ENCODE measurements at places on chromosomes 6 and 20.

DNA sequence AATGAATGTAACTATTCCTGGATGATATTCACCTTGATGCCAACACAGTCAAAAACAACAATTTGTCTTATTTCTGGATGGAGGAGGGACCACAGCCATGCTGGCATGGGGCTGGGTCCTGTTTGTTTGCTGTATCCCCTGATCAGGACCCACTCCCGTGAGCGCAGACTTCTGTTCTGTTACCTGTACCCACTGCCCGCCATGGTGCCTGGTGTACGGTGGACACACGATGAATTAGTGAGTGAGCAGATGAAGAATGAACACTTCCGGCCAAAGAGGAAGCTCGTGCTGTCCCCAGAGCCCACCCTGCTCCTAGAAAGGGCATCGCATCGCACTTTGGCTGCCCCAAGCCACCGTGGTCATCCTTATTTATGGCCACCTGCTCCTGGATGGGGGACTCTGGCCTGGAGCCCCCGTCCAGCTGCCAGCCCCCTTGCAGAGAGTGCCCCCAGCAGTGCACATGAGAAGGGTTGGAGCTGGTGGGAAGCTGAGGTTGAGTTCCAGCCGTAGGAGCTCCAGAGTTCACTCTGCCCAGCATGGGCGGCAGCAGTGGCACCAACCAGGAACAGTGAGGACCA, 100.9 kb downstream of the BMP7 start:
- no peak for DNase-seq

DNA sequence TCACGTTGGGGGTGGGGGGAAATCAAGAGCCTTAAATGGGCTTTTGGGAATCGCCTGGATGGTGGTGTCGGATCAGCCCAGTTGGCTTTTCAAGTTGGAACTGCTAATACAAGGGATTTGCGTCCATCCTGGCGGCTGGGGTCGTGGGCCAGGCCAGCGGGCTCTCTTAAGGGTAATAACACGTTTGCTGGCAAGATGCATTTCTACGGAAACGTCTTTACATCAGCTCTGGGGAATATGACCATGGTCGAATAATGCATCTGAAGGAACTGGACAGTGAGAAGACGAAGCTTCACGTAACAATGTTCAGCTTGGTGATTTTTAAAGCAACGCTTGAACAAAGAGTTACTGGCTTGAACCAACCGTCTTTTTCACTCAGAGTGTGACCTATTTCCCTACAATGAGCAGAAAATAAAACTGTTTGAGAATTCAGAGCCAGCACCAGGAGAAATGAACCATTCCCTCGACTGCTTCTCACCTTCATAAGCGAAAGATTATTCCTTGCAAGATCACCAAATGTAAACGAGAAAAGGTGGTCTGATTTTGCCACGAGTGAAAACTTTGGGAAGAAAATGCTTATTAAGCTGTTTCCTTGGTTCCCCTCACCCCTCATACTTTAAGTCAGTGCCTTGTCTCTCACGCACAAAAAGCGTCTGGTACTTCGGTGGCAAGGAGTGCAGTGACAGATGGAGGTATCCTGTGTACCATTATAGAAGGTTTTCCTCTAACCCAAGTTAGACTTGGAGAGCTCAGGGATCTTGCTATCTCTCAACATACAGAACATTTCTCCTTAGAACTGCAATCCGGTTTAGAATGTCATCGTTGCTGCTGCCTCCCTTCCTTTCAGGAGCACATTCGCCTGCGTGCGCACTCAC, 1.4 kb upstream of the MARCKS start:
- DNase-seq: no peak

GRCh38 chr6:137161949-137162348, 11.5 kb downstream of the IL22RA2 start:
- DNase-seq: no peak

DNA sequence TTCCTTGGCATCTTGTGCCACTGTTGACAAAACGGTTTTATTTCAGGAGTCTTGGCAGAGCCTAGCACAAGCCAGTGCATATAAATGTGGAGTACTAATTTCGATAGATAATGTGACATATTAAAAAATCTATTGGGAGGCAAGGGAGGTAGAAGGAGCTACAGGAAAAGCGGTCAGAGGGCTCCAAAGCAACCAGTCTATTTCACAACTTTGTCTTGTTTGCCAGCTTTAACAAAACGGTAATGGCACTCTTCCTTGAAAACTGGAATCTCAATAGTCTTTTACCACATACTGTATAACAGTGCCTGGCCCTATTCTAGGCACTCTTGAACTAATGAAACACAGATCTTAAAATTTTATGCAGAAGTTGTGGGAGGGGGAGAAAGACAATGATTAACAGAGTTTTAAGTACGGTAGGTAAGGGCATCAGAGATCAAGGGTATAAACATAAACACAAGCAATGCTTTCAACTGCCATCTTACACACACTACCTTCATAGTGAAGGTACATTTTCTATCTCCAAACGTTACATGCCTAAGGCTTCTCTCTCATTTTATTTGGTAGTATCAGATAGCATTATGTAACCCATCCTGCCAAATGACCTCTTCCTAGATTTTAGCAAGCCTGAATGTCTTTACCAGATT, 33.5 kb upstream of the SYNCRIP start:
- no peak for DNase-seq

DNA sequence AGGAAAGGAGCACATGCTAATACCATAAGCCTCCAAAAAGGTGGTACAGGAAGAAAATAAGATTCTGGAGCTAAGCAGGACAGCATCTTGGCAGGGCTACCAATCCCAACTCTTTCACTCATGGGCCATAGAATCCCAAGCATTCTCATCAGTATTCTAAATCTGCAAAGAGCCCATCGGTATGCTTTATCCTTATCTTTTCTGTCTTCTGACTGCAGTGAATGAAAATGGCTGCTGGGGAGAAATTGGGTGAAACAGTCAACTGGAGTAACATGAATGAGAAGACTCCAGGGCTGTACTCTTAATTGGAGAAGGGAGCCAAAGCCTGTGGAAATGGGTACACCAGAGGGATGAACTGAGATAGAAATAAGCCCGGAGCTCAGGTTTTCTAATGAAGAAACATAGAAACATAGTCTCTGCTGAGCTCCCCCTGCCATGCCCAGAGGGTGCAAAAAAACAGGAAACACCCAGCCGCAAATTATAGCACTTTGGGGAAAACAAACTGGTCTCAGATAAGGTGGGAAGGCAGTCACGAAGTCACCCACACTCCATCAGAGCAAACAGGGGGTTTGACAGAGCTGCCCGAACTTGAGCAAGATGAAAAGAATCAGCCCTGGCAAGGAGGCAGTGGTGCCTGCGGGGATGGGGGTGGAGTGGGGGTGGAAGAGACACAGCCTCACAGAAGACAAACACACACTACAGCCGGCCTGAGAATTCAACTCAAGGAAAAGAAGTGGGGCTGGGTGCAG, 35.4 kb upstream of the E2F3 start:
- peak; percentile 4 for DNase-seq

DNA sequence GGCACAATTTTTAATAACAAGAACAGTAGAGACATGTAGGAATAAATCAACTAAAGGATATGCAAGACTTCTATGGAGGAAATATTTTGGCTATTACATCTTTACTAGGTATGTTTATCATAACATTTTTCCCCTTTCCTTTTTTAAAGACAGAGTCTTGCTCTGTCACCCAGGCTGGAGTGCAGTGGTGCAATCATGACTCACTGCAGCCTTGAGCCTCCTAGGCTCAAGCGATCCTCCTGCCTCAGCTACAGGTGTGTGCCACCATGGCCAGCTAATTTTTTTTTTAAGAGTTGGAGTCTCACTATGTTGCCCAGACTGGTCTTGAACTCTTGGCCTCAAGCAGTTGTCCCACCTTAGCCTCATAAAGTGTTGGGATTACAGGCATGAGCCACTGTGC, 37.0 kb downstream of the AKAP7 start:
- no peak for DNase-seq

DNA sequence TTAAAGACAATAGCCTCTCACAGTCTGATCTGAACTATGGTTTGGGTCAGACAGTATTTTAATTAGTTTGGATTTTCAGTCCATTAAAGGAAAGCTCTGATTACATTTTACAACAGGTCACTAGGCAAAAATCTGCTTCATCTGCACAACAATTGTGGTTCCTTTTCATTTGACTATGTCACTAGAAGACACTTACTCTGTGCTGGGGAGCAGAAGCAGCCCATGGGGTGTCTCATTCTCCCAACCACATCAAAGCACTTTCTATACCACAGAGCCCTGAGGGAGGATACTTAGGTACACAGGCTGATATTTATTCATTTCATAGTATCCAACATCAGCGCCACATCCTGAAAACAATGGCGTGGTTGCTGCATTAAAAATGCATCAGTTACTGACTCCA, 36.6 kb upstream of the HDAC2 start:
- peak; percentile 1 for DNase-seq

DNA sequence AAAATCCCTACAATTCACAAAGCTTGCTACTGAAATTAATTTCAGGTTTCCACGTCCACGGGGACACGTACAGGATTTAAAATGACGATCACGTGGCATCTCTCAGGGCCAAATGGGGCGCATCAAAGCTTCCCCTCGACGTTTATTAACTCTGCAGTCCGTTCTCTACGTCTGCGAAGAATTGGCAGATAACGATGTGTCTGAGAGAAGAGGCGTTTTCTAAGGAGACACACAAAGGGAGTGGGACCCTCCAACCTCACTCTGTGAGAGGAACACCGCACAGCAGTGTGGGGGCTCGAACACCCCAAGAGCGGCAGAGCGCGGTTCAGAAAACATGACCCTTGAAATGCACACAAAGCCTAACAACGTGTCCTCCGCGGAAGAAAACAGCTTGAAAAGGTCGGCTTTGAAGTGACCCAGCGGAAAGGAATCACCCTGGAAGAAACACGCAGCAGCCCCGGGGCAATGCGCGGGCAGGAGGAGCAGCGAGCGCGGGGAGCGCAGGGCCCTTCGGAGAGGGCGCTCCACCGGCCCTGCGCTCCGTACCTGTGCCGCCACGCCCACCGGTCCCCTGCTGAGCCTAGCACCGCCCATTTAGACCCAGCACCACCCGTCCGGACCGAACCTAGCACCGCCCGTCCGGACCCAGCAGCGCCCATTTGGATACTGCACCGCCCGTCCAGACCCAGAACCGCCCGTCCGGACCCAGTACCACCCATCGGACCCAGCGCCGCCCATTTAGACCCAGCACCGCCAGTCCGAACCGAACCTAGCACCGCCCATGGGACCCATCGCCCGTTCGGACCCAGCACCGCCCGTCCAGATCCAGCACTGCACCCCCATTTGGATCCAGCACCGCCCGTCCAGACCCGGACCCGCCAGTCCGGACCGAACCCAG, 1.1 kb upstream of the AFDN start:
- peak; percentile 21 for DNase-seq

Data from T-helper 9 cell (primary cell).